Stimulated activated CD4-positive, alpha-beta T cell treated with anti-CD3 and anti-CD28 coated beads, Interleukin-1b, Interleukin-23, amount 100 ng/mL, for 24 hours (primary cell): ENCODE measurements at places on chromosomes 5 and 9.

- DNase-seq = no peak
Observed at GRCh38 chr5:16345454-16345853, 120.1 kb downstream of the ZNF622 start.

GRCh38 chr5:174455301-174455700, 269.1 kb upstream of the MSX2 start:
- DNase-seq = no peak

GRCh38 chr9:80061940-80062339, 490.2 kb downstream of the TLE4 start:
- no peak for DNase-seq

- DNase-seq = no peak
Observed at GRCh38 chr5:10546186-10546585, 17.7 kb upstream of the ANKRD33B start.
